ENCODE measurements at places on chromosomes 5 and 9. TPM values are rescaled to one million over a fixed set of nuclear protein-coding genes. Genes with fewer than 3 reads are reported as not detected.

FCN2 gene
- not detected for polyA plus RNA-seq

PCDHGB5 gene
- polyA plus RNA-seq: 0.54 TPM

ADGRD2 gene
- not detected for polyA plus RNA-seq

RALGDS gene
- polyA plus RNA-seq: 253 TPM

SLC34A3 gene
- polyA plus RNA-seq: 0.27 TPM

LRRC70 gene
- polyA plus RNA-seq: 1.5 TPM

OR1J2 gene
- polyA plus RNA-seq: not detected

AGXT2 gene
- polyA plus RNA-seq: not detected

GMCL2 gene
- not detected for polyA plus RNA-seq

RORB gene
- polyA plus RNA-seq: 0.77 TPM

SELENOP gene
- 1.9 TPM for polyA plus RNA-seq

SPATA31C1 gene
- not detected for polyA plus RNA-seq

NR4A3 gene
- polyA plus RNA-seq: 3.3 TPM

SAXO1 gene
- not detected for polyA plus RNA-seq

LMBRD2 gene
- polyA plus RNA-seq: 22.7 TPM

LECT2 gene
- polyA plus RNA-seq: not detected

SLC6A19 gene
- not detected for polyA plus RNA-seq

DBH gene
- polyA plus RNA-seq: not detected

SPAAR gene
- polyA plus RNA-seq: 0.35 TPM
